ENCODE measurements at places on chromosomes 3 and 15. TPM values are rescaled to one million over a fixed set of nuclear protein-coding genes. Genes with fewer than 3 reads are reported as not detected.

DNA sequence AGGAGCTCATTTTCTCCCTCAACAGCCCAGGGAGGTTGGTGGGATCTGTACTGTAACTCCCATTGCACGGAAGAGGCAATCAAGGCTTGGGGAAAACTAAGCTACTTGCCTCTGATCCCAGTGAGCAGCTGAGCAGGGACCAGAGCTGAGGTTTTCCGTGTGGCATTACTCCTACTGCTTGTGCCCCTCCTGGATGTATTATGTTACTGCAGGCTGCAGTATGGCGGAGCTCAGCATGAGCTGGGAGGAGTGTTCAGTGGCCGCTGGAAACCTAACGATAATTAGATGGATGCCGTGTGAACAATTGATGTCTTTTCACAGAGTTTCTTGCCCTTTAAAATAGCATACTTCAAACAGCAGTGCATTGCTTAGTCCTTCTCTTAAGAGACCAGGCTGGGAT, 2.0 kb upstream of the TPRG1 start:
- no peaks in the 10 kb centered on the region for H3K4me1 ChIP-seq
- DNase-seq, result no peak
- H3K27ac ChIP-seq, result no peak overlapping the region
- H3K27me3 ChIP-seq, result no peaks in the 10 kb centered on the region
- H3K4me3 ChIP-seq, result no peak overlapping the region
- no peaks in the 10 kb centered on the region for H3K36me3 ChIP-seq

DNA sequence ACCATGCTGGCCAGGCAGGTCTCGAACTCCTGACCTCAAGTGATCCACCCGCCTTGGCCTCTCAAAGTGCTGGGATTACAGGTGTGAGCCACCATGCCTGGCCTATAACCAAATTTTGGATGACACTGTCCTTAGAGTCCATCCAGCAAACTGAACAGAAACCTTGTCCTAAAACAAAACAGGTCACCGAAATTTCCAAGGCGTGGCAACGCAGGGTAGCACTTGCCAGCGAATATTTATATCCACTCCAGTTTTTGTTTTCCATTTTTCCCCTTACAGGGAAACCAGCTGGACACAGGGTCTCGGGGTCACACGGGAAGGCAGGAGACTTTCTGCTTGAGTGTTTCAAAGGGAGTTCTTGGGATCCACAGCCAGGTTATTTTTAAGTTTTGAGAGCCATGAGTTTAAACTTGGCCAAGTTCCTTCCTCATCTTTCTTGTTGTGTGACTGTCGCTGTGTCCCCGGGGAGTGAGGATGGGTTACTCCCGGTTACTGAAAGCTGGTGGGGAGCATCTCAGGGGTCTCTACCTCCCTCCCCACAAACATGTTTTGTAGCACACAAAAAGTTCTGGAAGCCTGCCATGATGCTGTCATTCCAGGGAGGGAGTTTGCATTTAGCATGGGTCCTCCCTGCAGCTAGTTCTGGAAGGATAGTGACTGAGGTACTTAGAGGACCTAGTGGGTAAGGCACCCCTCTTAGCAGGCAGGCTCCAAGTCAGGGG, 12.6 kb downstream of the LIMD1 start:
- H3K27me3 ChIP-seq, result no peaks in the 10 kb centered on the region
- H3K4me1 ChIP-seq, result peaks cover 35% of the 10 kb centered on the region
- DNase-seq, result no peak
- peaks cover 18% of the 10 kb centered on the region for H3K36me3 ChIP-seq
- H3K27ac ChIP-seq, result peak overlapping the region; percentile 92

GRCh38 chr3:80785875-80786274, 975.6 kb downstream of the GBE1 start:
- no peak overlapping the region for H3K4me3 ChIP-seq
- no peak for DNase-seq
- H3K27ac ChIP-seq, result no peak overlapping the region
- H3K27me3 ChIP-seq, result no peaks in the 10 kb centered on the region
- H3K36me3 ChIP-seq, result no peaks in the 10 kb centered on the region

The TEX55 gene
- total RNA-seq, result not detected

DNA sequence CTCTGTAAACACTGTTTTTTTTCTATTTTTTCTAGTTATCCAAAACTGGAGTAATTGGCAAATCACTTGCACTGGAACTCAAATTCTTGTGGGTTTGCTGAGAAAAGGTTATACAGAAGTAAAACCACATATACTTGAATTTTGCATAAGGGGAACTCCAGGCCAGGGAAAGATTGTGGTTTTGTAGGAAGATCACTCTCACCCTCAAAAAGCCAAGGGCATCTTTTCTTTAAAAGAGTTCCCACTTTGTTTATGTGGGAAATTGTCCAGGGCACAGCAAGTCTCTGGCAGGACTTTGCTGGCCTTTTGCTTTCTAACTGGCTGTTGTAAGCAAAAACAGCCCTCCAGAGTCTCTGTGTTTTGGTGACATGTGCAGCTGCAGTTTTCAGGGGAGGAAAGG, 340.3 kb upstream of the RBMS3 start:
- no peak overlapping the region for H3K4me3 ChIP-seq
- H3K27ac ChIP-seq, result no peak overlapping the region
- peaks cover 27% of the 10 kb centered on the region for H3K4me1 ChIP-seq
- peak; percentile 87 for DNase-seq

DNA sequence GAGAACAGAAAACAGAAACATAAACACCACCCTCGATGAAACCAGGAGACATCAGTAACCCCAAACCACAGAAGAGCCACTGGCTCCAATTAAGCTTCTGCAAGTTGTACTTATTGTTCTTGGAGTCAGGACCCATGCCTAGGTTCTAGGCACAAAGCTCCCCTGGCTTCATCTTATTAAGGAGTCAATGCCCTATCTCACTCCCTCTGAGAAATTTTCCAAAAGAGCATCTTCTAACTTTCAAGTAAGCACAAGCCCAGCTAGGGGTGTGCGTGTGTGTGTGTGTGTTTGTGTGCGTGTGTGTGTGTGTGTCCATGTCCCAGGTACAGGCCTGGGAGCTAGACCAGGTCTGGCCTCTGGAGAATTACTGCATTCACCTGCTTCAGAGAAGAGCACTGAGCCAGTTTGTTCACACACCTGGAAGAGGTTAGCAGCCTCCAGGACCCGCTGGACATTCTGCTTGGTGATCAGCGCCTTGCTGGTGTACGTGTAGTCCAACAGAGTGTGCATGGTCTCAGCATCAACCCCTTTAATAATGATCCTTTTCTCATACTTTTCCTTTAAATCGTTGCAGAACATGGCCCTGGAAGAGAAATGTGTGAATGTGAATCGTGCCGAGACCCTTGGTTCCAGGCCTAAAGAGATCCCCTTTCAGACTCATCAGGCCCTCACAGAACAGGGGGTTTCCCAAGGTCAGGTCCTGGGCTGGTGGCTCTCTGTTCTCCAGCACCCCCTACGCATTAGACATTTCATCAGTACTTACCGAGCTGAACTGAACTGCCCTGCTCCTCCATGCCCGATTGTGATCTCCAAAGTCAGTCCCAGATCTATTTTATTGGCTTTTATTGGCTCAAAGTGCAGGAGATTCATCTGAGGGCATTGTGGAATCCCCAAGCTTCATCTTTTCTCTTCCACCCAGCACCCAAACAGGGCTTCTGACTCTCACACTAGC, 27.8 kb downstream of the KLHL6 start:
- H3K27me3 ChIP-seq, result peaks cover 12% of the 10 kb centered on the region
- H3K27ac ChIP-seq, result no peak overlapping the region
- H3K36me3 ChIP-seq, result no peaks in the 10 kb centered on the region
- no peaks in the 10 kb centered on the region for H3K4me1 ChIP-seq
- no peak for DNase-seq

DNA sequence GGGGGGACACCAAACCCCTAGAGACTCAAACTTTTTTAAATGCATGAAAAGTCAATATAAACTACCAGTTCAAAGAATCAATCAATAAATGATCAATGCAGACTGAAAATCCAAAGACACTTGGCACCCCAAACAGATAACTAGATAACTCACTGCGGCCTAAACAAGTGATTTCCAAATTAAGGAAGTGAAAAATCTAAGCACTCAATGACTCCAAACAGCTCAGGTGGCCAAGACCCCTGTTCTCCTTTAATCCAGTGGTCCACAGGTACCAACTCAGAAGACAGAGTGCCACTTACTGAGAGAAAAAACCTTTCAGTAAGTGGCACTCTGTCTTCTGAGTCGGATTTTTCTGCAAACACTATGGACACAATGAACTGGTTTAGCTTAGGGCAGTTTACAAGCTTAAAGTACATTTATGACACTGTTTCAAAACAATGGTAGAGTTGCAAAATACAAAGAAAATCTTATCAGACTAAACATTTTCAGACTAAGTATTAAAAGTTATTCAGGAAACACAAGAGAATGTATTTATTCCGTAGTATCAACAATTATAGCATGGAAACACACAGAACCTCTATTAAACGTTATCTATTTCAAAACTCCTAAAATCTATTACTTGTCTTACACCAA, 4.7 kb downstream of the DLG1 start:
- no peak for DNase-seq
- peak overlapping the region; percentile 33 for H3K27ac ChIP-seq
- H3K36me3 ChIP-seq, result peaks cover 21% of the 10 kb centered on the region
- H3K4me1 ChIP-seq, result no peaks in the 10 kb centered on the region

The CHL1 gene
- 11.5 TPM for total RNA-seq

DNA sequence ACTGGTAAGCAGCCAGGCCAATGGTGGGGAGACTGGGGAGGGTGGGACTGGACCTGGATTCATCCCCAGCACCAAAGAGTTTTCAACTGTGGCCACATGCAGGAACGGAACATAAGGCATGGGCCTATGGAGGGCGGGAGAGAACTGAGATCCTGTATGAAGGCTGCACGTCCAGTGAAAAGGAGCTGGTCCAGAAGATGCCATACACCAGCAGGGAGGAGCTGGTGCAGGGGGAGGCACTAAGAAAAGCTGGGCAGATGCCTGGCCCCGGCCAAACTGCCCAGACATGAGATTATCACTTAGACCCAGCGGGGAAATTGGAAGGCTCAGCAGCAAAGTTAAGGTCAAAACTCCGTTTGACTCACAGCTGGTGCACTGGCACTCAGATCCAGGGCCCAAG, 58.1 kb upstream of the MCF2L2 start:
- no peaks in the 10 kb centered on the region for H3K27me3 ChIP-seq
- no peaks in the 10 kb centered on the region for H3K36me3 ChIP-seq
- no peak overlapping the region for H3K27ac ChIP-seq
- DNase-seq, result no peak
- no peaks in the 10 kb centered on the region for H3K4me1 ChIP-seq

GRCh38 chr3:36991147-36991546, 1.8 kb downstream of the EPM2AIP1 start:
- H3K27me3 ChIP-seq, result no peaks in the 10 kb centered on the region
- peak; percentile 20 for DNase-seq
- peaks cover 18% of the 10 kb centered on the region for H3K4me1 ChIP-seq
- H3K36me3 ChIP-seq, result peaks cover 3% of the 10 kb centered on the region

GRCh38 chr3:187725653-187726370, 19.5 kb downstream of the BCL6 start:
- DNase-seq, result no peak
- no peaks in the 10 kb centered on the region for H3K4me1 ChIP-seq
- H3K27ac ChIP-seq, result no peak overlapping the region
- no peaks in the 10 kb centered on the region for H3K27me3 ChIP-seq
- peaks cover 6% of the 10 kb centered on the region for H3K36me3 ChIP-seq

GRCh38 chr15:49621887-49622286, 1.0 kb downstream of the DTWD1 start:
- H3K27me3 ChIP-seq, result no peaks in the 10 kb centered on the region
- no peak overlapping the region for H3K27ac ChIP-seq
- H3K4me3 ChIP-seq, result no peak overlapping the region

The SOX14 gene
- not detected for total RNA-seq

- H3K27ac ChIP-seq, result no peak overlapping the region
- DNase-seq, result no peak
- H3K4me1 ChIP-seq, result no peaks in the 10 kb centered on the region
- H3K27me3 ChIP-seq, result no peaks in the 10 kb centered on the region
- no peak overlapping the region for H3K4me3 ChIP-seq
- H3K36me3 ChIP-seq, result no peaks in the 10 kb centered on the region
Observed at GRCh38 chr3:166531730-166532129, 694.5 kb upstream of the BCHE start.

The SEMA6D gene
- total RNA-seq, result 64.5 TPM

DNA sequence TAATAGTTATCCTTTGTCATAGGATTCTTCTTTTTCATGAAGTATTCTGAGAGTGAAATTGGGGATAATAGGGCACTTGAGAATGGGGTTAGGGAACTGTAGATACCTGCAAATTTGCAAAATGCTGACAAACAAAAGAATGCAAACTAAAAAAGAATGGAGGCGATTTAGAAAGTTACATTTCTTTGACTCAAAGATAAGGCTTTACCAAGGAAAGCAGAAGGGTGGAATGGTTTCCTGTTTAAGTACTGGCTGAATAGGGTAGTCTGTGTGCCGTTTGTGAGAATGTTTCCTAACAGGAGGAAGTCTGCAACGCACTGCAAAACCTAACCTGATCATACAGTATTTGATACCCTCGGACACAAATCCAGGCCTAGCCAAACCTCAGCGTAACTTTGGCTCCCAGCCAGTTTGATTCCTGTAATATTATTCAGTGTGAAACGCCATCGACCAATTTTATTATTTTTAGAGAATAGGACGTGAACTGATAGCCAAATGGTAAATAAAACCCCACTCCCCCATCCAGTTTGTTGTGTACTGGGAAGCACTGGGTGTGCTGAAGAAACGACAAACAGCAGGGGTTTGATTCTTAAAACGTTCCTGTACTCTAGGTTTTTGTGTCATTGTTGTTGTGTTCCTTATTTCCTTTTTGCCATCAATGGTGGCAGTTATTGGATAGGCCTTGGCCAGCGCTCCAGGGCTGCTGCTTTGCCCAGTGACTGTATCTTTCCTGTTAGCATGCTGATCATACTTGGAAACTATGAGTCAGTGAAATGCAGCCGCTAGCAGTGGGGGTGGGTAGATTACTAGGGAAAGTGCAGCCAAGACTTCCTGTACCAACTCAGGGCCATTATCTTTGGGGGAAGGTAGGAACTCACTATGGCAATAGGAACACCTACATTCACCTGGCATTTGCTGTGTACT, 148.0 kb upstream of the TBL1XR1 start:
- H3K27me3 ChIP-seq, result no peaks in the 10 kb centered on the region
- peak overlapping the region; percentile 97 for H3K27ac ChIP-seq

DNA sequence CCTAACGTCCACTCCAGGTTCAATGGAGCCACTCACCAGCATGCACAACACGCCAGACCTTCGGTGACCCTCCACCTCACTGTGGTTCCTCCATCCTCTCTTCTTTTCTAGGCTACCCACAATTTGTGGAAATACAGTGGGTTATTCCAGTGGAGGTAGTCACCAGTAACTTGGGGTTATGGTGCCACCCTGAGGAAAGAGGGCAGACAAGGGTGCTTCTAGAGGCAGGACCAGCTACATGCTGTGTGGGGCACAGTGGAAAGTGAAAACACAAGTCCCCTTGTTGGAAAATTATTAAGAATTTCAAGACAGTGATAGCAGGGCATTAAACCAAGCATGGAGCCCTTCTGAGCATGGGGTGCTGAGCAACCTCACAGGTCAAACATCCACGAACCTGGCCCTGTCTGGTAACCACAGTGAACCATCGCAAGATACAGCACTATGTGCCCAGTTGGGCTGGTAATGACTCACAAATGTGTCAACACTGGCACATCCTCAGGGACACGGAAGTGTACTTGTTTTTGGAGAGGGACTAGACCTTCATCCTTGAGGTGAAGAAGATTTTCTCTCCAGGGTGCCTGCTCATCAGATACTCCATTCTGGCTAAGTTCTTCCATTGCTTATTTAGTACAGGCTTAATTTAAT, 166.7 kb downstream of the STT3B start:
- no peak overlapping the region for H3K27ac ChIP-seq
- no peak for DNase-seq
- no peak overlapping the region for H3K4me3 ChIP-seq
- H3K36me3 ChIP-seq, result no peaks in the 10 kb centered on the region
- H3K27me3 ChIP-seq, result no peaks in the 10 kb centered on the region
- no peaks in the 10 kb centered on the region for H3K4me1 ChIP-seq

- no peak for DNase-seq
- no peaks in the 10 kb centered on the region for H3K4me1 ChIP-seq
- no peak overlapping the region for H3K27ac ChIP-seq
- no peaks in the 10 kb centered on the region for H3K36me3 ChIP-seq
- H3K27me3 ChIP-seq, result no peaks in the 10 kb centered on the region
Observed at GRCh38 chr3:189137416-189137815, 34.4 kb upstream of the TPRG1 start.

Data from lung (tissue), 17 donors.